CD4-positive, alpha-beta memory T cell (primary cell): ENCODE measurements at places on chromosomes 7 and 10. TPM values are rescaled to one million over a fixed set of nuclear protein-coding genes. Genes with fewer than 3 reads are reported as not detected.

The EGR2 gene
- 2.0 TPM for total RNA-seq

The WNT16 gene
- total RNA-seq = not detected

The EIF5AL1 gene
- 0.94 TPM for total RNA-seq

The HOGA1 gene
- not detected for total RNA-seq

The ITIH2 gene
- total RNA-seq = not detected

The EPHB4 gene
- 5.2 TPM for total RNA-seq

The TMEM236 gene
- 0.17 TPM for total RNA-seq

DNA sequence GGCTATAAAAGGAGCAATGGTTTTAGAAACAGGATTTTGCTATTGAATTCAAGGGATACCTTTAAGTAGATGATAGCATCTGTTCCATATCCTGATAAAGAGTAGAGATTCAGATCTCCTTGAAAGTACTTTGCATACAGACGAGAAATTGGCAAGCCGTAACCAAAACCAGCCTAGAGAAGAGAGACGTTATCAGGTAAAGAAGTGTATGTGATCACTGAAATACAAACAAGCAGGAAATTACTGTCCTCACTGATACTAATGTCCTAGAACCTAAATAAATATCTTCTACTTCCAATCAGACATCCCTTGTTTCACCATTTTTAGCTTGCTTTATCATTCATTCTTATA is 9.4 kb downstream of the PDK4 start:
- H3K27me3 ChIP-seq = no peaks in the 10 kb centered on the region
- no peaks in the 10 kb centered on the region for H3K36me3 ChIP-seq
- H3K27ac ChIP-seq = no peak overlapping the region
- no peak for DNase-seq
- no peaks in the 10 kb centered on the region for H3K4me1 ChIP-seq

DNA sequence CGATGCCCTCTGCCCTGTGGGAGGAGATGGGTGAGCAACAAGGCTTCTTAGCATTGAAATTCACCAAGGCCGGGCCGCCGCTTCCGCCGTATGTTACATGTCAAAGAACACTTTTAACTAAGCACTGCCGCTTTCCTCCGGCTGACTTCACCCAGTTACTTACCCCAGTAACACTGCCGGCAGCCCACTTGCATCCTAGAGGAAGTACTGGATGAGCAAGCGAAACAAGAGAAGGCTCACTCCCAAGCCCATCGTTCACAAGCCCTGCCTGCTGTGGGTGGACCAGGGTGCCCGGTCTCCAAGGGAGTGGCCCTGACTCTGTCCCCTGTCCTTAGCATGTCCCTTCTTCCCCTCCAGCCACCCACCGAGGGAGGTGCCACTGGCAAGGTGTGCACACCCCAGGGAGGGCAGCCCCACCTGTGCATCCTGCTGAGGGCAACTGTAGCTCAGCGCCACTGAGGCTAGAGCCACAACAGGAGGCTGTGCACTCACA is 73.1 kb upstream of the EBF3 start:
- no peaks in the 10 kb centered on the region for H3K36me3 ChIP-seq
- no peak overlapping the region for H3K4me3 ChIP-seq
- no peaks in the 10 kb centered on the region for H3K27me3 ChIP-seq
- DNase-seq = no peak
- no peaks in the 10 kb centered on the region for H3K4me1 ChIP-seq
- no peak overlapping the region for H3K27ac ChIP-seq

- H3K27me3 ChIP-seq = no peaks in the 10 kb centered on the region
- peaks cover 18% of the 10 kb centered on the region for H3K4me1 ChIP-seq
- no peak overlapping the region for H3K27ac ChIP-seq
- no peak for DNase-seq
- no peaks in the 10 kb centered on the region for H3K36me3 ChIP-seq
- H3K4me3 ChIP-seq = no peak overlapping the region
Measured at GRCh38 chr7:50155755-50156154, 62.7 kb upstream of the ZPBP start.

DNA sequence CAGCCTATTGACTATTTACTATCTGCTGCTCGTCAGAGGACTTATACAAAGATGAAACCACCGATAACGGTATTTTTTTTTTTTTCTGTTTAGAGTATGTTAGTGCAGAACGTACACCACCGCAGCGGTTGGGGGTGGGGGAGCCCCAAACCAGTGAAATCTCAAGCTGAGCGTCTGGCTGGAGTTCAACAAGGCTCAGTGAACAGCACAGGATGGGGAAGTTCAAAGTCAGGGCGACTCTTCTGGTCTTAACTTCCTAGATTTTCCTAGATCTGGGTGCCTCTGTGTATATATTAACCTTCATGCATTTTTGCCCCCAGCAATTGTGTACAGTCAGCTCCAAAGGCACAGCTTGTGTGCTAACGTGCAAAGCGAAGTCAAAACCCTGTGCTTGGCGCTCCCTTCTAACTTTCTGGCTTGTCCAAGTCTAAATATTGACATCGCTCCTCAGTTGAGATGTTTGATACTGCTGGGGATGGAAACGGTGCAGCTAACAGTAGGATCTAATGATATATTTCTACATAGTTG is 1.1 kb downstream of the RHOBTB1 start:
- H3K27me3 ChIP-seq = peaks cover 21% of the 10 kb centered on the region
- no peak overlapping the region for H3K4me3 ChIP-seq
- no peak overlapping the region for H3K27ac ChIP-seq
- no peaks in the 10 kb centered on the region for H3K36me3 ChIP-seq

DNA sequence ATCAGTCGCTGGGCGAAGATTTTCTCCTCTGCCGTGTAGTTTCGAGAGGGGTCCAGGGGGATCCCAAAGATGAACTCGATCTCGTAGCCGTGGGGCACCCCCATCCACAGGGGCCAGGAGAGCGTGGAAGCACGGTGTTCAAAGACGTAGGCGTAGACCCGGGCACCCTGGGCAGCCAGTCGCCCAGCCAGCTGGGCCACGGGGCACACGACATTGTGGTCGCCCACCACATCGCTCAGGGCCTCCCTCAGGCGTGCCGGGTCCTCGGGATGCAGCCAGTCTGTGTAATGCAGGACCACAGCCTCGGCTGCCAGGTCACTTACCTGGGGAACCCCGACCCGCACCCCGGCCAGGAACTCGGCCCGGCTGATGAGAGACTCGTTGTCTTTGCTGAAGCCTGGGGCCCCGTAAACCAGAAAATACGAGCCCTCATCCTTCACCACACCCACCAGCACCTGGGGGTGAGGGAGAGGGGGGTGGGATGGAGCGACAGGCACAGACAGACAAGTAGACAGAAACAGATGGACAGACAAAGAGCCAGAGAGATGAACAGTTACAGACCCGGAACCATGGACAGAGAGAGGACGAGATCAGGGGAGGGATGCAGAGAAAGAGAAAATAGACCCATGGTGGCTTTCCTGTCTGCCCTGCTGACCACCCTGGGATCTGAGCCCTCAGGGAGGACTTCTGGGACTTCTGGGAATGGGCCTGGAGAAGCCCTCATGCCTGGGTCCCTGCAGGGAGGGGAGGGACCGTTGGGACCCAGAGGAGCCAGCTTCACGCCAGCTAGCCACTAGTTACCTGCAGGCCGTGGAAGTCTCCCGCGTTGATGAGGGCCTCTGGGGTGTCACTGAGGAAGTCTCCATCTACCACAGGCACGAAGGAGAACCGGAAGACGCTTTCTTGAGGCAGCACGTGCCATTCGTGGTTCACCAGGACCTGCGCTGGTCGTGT is 3.0 kb downstream of the ACHE start:
- H3K4me1 ChIP-seq = peaks cover 50% of the 10 kb centered on the region
- H3K27me3 ChIP-seq = peaks cover 15% of the 10 kb centered on the region
- DNase-seq = no peak

- DNase-seq = no peak
- no peaks in the 10 kb centered on the region for H3K27me3 ChIP-seq
- no peaks in the 10 kb centered on the region for H3K36me3 ChIP-seq
- H3K4me1 ChIP-seq = no peaks in the 10 kb centered on the region
Measured at GRCh38 chr7:284762-285722, 4.9 kb upstream of the FOXL3 start.

DNA sequence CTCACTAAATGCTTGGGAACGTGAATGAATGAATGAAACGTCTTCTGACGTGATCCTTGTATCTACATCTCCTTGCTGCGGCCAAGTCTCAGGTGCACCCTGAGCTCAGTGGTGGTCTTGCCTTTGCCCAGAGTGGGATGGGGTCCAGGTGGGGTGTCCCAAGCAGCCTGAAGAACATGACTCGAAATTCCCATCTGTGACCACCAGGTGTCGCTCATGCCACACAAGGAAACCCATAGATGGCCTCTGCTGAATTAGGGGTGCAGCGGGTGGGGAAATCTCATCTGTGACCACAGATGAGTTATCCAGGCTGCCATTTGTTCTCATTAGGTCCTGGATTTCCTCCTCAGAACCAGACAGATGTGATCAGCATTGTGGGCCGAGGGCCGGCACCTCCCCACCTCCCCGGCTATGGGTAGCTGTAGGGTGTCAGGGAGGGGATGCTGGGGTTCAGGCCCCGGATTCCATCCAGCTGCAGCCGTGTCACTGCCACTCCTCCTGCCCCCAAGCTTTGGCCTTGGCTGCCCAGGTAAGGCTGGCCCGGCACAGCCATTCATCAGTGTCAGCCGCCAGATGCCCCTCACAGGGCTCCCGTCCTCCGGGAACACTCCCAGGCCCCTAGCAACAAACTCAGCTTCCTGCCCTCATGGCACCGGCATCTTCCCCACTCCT is 21.0 kb upstream of the GNA12 start:
- no peak overlapping the region for H3K27ac ChIP-seq
- DNase-seq = peak; percentile 69
- no peak overlapping the region for H3K4me3 ChIP-seq
- peaks cover 44% of the 10 kb centered on the region for H3K4me1 ChIP-seq

DNA sequence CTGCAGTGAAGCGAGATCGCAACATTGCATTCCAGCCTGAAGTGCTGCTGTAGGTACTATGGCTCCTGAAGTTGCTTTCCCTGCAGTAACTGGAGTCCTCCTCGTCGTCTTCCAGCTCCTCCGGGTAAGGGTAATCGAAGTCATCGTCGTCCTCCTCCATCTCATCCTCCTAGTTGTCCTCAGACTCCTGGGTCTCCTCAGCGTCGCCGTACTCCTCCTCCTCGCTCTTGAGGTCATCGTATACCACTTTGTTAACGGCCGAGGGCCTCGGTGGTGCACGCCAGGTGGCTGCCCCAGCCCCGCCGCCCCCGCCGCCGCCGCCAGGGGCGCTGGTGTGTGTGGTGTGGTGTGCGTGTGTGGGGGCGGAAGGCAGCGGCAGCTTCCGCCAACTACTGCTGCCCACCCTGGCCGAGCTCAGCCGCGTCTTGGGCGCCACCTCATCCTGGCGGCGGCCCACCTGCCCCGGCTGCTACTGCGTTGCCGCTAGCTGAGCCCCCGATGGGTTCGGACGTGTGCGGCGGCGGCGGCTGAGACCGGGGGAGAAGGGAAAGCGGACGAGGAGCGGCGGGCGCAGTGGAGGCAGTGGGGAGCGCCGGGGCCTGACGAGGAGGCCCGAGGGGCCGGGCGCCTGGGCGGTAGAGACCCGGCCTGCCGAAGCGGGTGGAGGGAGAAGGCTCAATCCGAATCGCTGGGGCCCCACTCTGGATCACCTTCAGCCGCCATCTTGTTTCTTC is 11.8 kb upstream of the ACBD5 start:
- H3K27me3 ChIP-seq = no peaks in the 10 kb centered on the region
- peak; percentile 81 for DNase-seq
- H3K4me3 ChIP-seq = no peak overlapping the region
- peak overlapping the region; percentile 58 for H3K27ac ChIP-seq
- H3K36me3 ChIP-seq = no peaks in the 10 kb centered on the region
- H3K4me1 ChIP-seq = peaks cover 3% of the 10 kb centered on the region
